Activated naive CD4-positive, alpha-beta T cell treated with anti-CD3 and anti-CD28 coated beads, Interleukin-2, amount 10 ng/mL, durations not matched to agents 7 days and 5 days (primary cell): ENCODE measurements at places on chromosomes 1 and 21.

DNA sequence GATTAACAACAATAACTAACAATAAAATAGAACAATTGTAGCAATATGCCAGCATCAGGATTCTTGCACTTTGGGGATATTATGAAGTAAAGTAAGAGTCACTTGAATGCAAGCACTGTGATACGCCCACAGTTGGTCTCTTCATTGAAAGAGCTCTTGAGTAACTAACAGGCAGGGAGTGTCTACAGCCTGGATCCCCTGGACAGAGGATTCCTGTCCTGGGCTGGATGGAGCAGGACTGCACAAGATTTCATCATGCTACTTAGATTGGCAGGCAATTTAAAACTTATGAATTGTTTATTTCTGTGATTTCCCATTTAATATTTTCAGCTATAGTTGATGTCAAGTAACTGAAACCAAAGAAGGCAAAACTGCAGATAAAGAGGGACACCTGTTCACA lies 13.7 kb upstream of the KRTAP19-5 start:
- DNase-seq: no peak
- H3K36me3 ChIP-seq: no peaks in the 10 kb centered on the region
- H3K4me3 ChIP-seq: no peak overlapping the region
- no peaks in the 10 kb centered on the region for H3K4me1 ChIP-seq
- no peak overlapping the region for H3K27ac ChIP-seq

- no peaks in the 10 kb centered on the region for H3K27me3 ChIP-seq
- peaks cover 15% of the 10 kb centered on the region for H3K4me1 ChIP-seq
- H3K36me3 ChIP-seq: peaks cover 16% of the 10 kb centered on the region
- no peak for DNase-seq
- no peak overlapping the region for H3K27ac ChIP-seq
- no peak overlapping the region for H3K4me3 ChIP-seq
These were observed 5.6 kb downstream of the ARID1A start for GRCh38 chr1:26701266-26701994.

GRCh38 chr1:64328193-64328592 lies 124.8 kb downstream of the UBE2U start:
- no peak for DNase-seq
- H3K36me3 ChIP-seq: no peaks in the 10 kb centered on the region
- no peaks in the 10 kb centered on the region for H3K4me1 ChIP-seq
- H3K27ac ChIP-seq: no peak overlapping the region

GRCh38 chr1:165172666-165173065 lies 183.8 kb downstream of the LMX1A start:
- H3K36me3 ChIP-seq: no peaks in the 10 kb centered on the region
- peaks cover 5% of the 10 kb centered on the region for H3K27me3 ChIP-seq
- H3K27ac ChIP-seq: no peak overlapping the region
- no peaks in the 10 kb centered on the region for H3K4me1 ChIP-seq

- no peaks in the 10 kb centered on the region for H3K36me3 ChIP-seq
- H3K4me3 ChIP-seq: no peak overlapping the region
- H3K4me1 ChIP-seq: no peaks in the 10 kb centered on the region
- peaks cover 25% of the 10 kb centered on the region for H3K27me3 ChIP-seq
These were observed 23.7 kb upstream of the HFM1 start for GRCh38 chr1:91428182-91428798.

GRCh38 chr21:26865857-26866256 lies 20.6 kb upstream of the ADAMTS1 start:
- no peaks in the 10 kb centered on the region for H3K27me3 ChIP-seq
- no peaks in the 10 kb centered on the region for H3K36me3 ChIP-seq
- no peaks in the 10 kb centered on the region for H3K4me1 ChIP-seq
- no peak overlapping the region for H3K27ac ChIP-seq

DNA sequence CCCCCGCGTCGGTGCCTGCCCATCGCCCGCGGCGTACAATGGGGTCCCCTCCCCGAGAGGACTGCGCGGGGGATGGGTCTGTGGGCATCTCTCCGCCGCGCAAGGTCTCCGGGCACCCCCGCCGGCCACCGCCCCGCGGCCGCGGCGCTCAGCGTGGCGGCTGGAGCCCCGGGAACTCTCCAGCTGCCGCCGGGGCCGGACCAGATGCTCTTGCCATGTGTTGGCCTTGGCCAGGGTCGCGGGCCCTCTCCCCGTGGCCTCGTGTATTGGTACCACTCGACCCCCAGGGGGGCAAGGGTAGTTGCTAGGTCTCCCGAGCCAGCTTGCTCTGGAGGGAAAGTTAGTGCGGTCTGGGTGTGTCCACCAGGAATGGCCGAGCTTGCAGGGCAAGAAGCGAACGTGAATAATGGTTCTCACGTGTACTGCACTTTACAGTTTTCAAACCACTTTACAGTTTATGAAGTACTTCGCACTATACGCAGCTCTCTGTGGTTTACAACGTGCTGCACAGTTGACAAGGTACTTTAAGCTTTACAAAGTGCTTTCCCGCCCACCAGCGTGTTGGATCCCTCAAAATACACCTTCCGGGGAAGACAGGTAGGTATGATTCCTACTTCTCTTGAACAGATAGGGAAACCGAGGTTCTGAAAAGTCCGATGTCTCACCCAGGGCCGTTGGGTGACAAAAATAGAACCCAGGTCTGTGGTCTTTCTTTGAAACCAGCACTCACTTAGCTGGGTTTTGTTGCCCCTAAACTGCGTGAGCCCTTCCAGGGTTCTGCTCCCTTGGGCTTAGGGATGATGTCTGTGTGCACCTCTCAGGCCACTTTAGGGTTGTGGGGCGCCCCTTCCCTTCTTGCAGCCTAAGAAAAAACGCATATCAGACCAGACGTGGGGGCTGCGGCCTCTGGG lies 1.2 kb downstream of the EPHB2 start:
- H3K36me3 ChIP-seq: no peaks in the 10 kb centered on the region
- H3K27ac ChIP-seq: no peak overlapping the region
- H3K4me1 ChIP-seq: peaks cover 5% of the 10 kb centered on the region
- DNase-seq: no peak
- H3K4me3 ChIP-seq: no peak overlapping the region

- peak overlapping the region; percentile 89 for H3K27ac ChIP-seq
- peak overlapping the region; percentile 100 for H3K4me3 ChIP-seq
- no peak for DNase-seq
These were observed 3.9 kb downstream of the ARHGEF2 start for GRCh38 chr1:155974208-155975115.

DNA sequence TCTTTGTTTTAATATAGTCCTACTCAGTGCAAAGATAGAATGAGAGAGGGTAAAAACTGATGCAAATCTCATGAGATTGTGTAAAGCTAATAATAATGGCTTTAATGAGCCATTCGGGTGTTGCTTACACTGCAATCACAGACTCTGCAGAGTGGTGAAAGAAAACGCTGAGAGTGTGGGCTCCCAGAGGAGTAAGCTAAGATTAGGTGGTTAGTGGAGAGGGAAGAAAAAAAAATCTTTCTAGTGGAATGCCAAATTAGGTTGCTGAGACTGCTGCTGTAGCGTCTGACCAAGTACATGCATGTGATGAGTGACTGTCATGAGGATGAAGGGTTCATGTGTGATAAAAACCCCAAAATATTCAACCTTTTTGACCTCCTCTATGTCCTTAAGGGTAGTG lies 645.9 kb upstream of the ADGRL4 start:
- DNase-seq: no peak
- no peak overlapping the region for H3K4me3 ChIP-seq
- no peak overlapping the region for H3K27ac ChIP-seq

DNA sequence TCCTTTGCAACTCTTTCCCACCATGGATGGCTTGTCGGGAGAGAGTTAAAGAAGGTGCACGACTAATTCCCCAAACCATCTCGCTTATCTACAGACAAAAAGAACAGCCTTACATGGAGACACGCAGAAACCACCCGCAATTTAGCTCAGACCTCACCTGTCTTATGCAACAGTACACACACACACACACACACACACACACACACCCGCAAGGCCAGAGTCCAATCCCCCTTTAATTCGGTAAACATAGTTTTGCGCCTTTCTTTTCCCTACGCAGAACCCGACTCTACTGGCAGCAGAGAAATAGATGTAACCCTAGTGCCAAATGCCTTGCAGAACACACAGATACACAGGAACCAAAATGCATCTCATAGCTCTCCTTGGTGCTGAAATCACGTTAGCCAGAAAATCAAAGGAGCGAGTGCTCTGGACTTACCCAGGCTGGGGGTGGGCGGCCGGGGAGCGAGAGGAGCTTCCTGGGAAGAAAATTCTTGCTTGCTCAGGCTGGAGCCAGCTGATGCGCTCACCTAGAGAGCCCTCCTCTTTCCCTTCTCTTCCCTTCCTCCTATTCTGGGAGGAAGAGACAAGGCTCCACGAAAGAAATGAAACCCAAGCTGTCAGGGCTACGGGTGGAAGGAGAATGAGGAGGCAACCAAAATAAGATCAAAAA lies 470 bp downstream of the TNR start:
- no peaks in the 10 kb centered on the region for H3K4me1 ChIP-seq
- peaks cover 16% of the 10 kb centered on the region for H3K27me3 ChIP-seq
- no peak overlapping the region for H3K27ac ChIP-seq

DNA sequence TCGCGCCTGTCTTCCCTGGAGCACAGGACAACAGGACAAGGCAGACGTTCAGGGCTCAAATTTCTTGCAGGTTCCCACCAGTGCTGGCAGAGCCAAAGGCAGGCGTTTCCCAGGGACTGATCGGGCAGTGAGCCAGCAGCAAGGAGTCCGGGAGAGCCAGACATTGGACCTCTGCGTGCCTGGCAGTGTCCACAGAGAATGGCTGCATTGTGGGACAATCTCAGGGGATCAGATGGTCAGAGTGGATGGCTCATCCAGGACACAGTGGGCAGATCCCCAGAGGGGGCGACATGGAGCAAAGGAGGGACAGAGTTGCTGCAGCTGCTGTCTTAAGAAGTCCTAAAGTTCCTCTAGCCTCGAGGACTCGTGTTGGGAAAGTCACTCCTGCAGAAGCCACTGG lies 4.6 kb downstream of the TMEM63A start:
- peaks cover 69% of the 10 kb centered on the region for H3K36me3 ChIP-seq
- H3K4me1 ChIP-seq: peaks cover 81% of the 10 kb centered on the region
- H3K27me3 ChIP-seq: no peaks in the 10 kb centered on the region
- peak; percentile 50 for DNase-seq

- H3K27me3 ChIP-seq: no peaks in the 10 kb centered on the region
- no peak overlapping the region for H3K4me3 ChIP-seq
- DNase-seq: no peak
- H3K4me1 ChIP-seq: peaks cover 51% of the 10 kb centered on the region
- H3K27ac ChIP-seq: no peak overlapping the region
These were observed 43.1 kb downstream of the ATP2B4 start for GRCh38 chr1:203669739-203670138.

- no peak for DNase-seq
- H3K36me3 ChIP-seq: peaks cover 17% of the 10 kb centered on the region
- H3K4me1 ChIP-seq: peaks cover 24% of the 10 kb centered on the region
- H3K4me3 ChIP-seq: no peak overlapping the region
- no peak overlapping the region for H3K27ac ChIP-seq
- no peaks in the 10 kb centered on the region for H3K27me3 ChIP-seq
These were observed 161.7 kb upstream of the EDN2 start for GRCh38 chr1:41646186-41646585.

DNA sequence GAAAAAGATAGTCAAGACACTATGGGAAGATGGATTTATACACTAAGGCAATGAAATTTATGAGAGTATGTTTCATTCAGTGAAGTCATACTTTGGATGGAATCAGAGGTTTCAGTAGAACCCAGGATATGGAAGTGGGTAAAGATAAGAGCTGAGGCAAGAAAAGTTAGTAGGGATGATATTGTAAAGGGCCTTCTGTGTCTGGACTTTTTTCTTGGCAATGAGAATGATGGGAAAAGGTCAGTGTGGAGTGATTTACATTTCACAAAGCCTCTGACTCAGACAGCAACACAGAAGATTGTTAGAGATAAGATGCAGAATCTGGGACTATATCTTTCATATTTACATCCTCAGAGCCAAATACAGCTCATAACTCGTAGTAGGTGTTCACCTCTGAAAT lies 32.1 kb downstream of the SH3BGR start:
- H3K4me1 ChIP-seq: no peaks in the 10 kb centered on the region
- no peak overlapping the region for H3K27ac ChIP-seq
- no peaks in the 10 kb centered on the region for H3K36me3 ChIP-seq
- no peaks in the 10 kb centered on the region for H3K27me3 ChIP-seq
- DNase-seq: no peak

GRCh38 chr21:35697321-35697808 lies 363.0 kb downstream of the SETD4 start:
- DNase-seq: no peak
- H3K36me3 ChIP-seq: no peaks in the 10 kb centered on the region
- no peaks in the 10 kb centered on the region for H3K4me1 ChIP-seq
- no peak overlapping the region for H3K4me3 ChIP-seq
- no peak overlapping the region for H3K27ac ChIP-seq

GRCh38 chr1:3380469-3380868 lies 74.0 kb upstream of the ARHGEF16 start:
- H3K27ac ChIP-seq: no peak overlapping the region
- H3K36me3 ChIP-seq: no peaks in the 10 kb centered on the region
- peaks cover 4% of the 10 kb centered on the region for H3K27me3 ChIP-seq
- H3K4me1 ChIP-seq: no peaks in the 10 kb centered on the region

DNA sequence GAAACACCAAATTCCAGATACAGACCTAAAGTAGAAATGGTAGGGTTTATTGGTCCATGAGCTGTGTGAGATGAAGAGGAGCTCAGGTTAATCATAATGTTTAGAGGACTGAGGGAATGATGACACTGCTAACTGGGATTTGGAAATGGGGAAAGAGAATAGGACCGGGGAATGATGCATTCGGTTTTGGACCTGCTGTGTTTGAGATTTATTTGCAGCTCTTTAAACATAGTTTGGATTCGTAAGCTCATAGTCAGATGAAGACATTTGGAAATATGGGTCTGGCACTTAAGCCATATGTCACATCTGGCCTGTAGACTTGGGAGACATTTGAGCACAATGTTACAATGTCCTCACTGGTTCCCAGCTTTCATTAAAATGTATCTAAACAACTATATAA lies 127.9 kb upstream of the DUSP10 start:
- no peaks in the 10 kb centered on the region for H3K27me3 ChIP-seq
- H3K4me1 ChIP-seq: peaks cover 2% of the 10 kb centered on the region
- H3K27ac ChIP-seq: no peak overlapping the region
- DNase-seq: no peak
- H3K4me3 ChIP-seq: no peak overlapping the region

DNA sequence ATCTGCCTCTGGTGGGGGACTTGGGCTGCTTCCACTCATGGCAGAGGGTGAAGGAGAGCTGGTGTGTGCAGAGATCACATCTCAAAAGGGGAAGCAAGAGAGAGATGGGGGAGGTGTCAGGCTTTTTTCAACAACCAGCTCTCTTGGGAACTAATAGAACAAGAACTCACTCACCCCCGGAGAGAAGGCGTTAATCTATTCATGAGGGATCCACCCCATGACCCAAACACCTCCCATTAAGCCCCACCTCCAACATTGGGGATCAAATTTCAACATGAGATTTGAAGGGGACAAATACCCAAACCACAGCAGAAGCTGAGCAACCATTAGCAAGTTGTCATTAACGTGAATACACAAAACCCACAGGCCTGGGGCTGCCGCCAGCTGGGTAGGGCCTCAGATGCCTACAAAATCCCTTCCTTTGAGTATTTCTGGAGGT lies 12.0 kb upstream of the VWA5B1 start:
- H3K27me3 ChIP-seq: peaks cover 56% of the 10 kb centered on the region
- H3K4me1 ChIP-seq: no peaks in the 10 kb centered on the region
- DNase-seq: no peak
